ENCODE measurements at places on chromosomes 16 and 17.

DNA sequence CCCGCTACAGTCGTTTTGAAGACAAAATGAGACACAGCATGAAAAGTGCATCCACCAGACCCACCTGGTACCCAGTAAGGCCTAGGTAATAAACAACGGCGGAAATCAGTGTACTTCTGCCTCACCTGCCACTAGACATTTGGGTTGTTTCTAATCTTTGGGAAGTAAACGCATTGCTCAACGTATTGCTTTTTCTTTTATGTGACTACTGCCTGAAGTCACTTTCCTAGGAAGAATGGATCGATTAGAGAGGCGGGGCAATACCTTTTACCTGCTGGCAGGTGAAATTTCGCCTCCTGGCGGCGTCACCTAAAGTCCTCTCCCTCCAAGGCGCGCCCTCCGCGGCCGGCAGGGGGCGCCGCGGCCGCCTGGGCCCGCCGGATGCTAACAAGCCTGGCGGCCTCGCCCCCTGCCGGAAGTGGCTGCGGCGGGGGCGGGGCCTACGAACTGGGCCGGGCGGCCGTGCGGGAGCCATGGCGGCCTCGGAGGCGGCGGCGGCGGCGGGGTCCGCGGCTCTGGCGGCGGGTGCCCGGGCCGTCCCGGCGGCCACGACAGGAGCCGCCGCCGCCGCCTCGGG is at the start of gene ATMIN:
Gene ATMIN, plus strand, starts transcription at position 445 of the 577 bp plus-strand sequence. Its CDS starts 29 bp downstream, at position 474.
- peaks cover 19% of the 10 kb centered on the region for H3K4me1 ChIP-seq
- peak; percentile 92 for DNase-seq
- H3K27ac ChIP-seq, result peak within 1 kb of the TSS; percentile 80
- H3K36me3 ChIP-seq, result peaks cover 17% of the 10 kb centered on the region
- no peaks in the 10 kb centered on the region for H3K27me3 ChIP-seq

DNA sequence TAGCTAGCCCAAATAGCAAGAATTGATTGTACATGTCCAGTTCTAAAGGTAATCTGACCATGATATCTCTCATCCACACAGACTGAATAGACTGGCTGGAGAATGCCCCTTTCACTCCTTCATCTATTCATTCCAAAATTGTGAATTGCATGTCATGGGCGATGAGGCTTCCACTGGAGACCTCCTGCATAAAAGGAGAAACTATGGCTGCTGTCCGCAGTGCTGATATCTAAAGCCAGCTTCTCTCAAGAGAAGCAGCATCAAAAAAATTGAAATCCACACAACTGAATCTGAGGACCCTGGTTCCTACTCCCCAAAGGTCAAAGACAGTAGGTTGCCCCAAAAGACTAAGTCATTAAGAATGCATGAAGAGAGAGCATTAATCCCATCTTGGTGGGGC is 7.9 kb upstream of the SCNN1G start:
- H3K27me3 ChIP-seq, result peaks cover 14% of the 10 kb centered on the region
- no peak for DNase-seq
- no peak overlapping the region for H3K4me3 ChIP-seq

DNA sequence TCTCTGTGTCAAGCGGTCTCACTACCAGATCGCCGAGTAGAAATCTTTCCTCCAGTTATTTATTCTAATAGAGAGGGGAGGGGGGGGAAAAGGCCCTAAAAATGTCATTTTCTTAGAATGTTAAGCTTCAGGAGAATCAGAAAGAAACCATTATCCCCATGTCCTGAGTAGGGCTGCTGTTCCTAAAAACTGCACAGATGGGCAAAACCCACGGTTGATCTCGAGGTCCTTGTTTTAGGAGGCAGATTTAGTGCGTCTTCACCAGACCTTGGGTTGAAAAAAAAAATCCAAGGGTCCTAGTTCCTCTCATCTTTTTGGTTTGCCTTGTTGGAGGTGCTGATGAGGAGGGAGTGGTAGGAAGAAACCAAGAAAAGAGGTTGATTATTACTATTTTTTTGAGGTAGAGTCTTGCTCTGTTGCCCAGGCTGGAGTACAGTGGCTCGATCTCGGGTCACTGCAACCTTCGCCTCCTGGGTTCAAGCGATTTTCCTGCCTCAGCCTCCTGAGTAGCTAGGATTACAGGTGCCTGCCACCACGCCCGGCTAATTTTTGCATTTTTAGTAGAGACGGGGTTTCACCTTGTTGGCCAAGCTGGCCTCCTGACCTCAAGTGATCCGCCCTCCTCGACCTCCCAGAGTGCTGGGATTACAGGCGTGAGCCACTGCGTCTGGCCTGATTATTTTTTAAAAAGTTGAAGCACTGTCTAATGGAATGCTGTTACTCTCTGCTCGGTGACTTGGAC is 1.4 kb downstream of the CBFB start:
- no peaks in the 10 kb centered on the region for H3K27me3 ChIP-seq
- H3K36me3 ChIP-seq, result no peaks in the 10 kb centered on the region
- H3K4me3 ChIP-seq, result peak overlapping the region; percentile 99
- H3K4me1 ChIP-seq, result peaks cover 33% of the 10 kb centered on the region
- DNase-seq, result no peak

- H3K4me1 ChIP-seq, result peaks cover 40% of the 10 kb centered on the region
- H3K27ac ChIP-seq, result no peak overlapping the region
- no peaks in the 10 kb centered on the region for H3K27me3 ChIP-seq
- H3K36me3 ChIP-seq, result peaks cover 7% of the 10 kb centered on the region
- no peak overlapping the region for H3K4me3 ChIP-seq
- no peak for DNase-seq
These were observed 37.6 kb downstream of the NXPH3 start for GRCh38 chr17:49613182-49613800.

- no peak for DNase-seq
- no peak overlapping the region for H3K27ac ChIP-seq
- H3K36me3 ChIP-seq, result no peaks in the 10 kb centered on the region
These were observed 31.4 kb downstream of the MYO15A start for GRCh38 chr17:18139949-18140348.

DNA sequence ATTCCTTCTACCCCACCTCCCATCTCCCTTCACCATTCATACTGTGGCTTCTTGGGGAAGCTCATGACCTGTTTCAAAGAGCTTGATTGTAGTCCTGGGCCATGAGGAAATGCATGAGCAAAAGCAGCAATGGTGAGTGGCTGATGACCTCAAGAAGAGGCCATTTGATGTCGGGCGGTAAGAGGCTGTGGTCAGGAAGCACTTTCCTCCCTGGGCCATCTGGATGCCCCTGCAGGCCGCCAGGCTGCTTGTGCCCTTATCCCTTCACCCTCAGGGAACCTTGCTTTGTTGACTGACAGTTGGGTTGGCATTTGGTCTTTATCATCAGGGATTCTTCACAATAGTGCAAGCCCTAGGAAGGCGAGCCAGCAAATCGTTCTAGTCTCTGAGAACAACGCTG is 78.3 kb upstream of the TBX2 start:
- no peak overlapping the region for H3K27ac ChIP-seq
- H3K36me3 ChIP-seq, result no peaks in the 10 kb centered on the region
- DNase-seq, result no peak
- H3K4me3 ChIP-seq, result no peak overlapping the region
- H3K4me1 ChIP-seq, result no peaks in the 10 kb centered on the region

DNA sequence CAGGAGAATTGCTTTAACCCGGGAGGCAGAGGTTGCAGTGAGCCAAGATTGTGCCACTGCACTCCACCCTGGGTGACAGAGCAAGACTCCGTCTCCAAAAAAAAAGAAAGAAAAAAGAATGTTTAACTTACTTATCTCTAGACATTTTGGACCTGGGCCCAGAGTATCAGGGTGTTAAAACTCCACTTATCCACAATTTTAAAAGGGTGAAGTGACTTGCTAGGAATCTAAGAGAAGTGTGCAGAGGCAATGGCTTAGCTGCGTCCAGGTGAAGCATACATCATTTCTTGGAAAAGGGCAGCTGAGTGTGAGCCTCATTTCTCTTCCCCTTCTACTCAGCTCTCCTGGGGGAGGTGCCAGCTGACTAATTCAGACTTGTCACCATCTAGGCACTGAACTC is 25.1 kb downstream of the ALDH3A2 start:
- no peaks in the 10 kb centered on the region for H3K27me3 ChIP-seq
- H3K4me1 ChIP-seq, result peaks cover 24% of the 10 kb centered on the region
- no peak for DNase-seq
- H3K4me3 ChIP-seq, result no peak overlapping the region

DNA sequence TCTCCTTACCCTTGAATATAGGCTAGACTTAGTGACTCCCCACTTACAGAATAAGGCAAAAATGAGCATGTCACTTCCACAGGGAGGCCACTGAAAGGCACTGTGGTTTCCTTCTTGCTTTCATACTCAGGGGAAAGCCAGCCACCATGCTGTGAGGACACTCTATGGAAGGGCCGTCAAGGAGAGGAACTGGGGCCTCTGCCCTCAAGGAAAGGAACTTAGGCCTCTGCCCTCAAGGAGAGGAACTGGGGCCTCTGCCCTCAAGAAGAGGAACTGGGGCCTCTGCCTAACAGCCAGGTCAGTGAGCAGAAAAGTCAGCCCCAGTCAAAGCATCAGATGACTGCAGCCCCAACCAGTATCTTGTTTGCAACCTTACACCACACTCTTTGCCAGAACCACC is 30.1 kb downstream of the VPS35 start:
- no peak overlapping the region for H3K27ac ChIP-seq
- no peak overlapping the region for H3K4me3 ChIP-seq
- DNase-seq, result no peak

- H3K27ac ChIP-seq, result no peak overlapping the region
- DNase-seq, result no peak
- no peak overlapping the region for H3K4me3 ChIP-seq
- no peaks in the 10 kb centered on the region for H3K36me3 ChIP-seq
These were observed 17.4 kb downstream of the NGFR start for GRCh38 chr17:49512296-49513043.

GRCh38 chr17:60325730-60326524 is 66.0 kb downstream of the USP32 start:
- H3K27me3 ChIP-seq, result no peaks in the 10 kb centered on the region
- H3K4me1 ChIP-seq, result peaks cover 21% of the 10 kb centered on the region
- no peaks in the 10 kb centered on the region for H3K36me3 ChIP-seq
- DNase-seq, result no peak

DNA sequence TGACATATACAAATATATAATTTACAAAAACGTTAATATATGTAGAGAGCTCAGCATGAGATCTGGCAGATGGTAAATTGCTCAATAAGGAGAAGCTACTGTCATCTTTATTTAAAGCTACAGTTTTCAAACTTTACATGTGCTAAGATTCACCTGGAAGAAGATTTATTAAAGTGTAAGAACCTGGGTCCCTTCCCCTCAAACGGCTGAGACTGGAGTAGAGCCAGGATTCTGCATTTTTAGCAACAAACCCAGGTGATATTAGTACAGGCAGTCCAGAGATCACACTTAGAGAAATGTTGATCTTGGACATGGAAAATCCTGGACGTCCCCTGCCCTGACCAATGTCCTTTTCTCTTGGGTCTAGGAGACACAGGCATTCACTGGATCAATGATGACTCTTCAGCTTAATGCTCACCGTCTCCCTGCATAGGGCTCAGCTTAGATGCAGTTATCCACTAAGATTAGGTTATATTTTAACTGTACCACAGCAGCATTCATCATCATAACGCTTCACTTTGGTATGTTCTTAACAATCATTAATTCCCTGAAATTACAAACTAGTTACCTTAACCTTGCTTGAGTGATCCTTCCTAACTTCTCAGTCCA is 20.4 kb downstream of the CDR2 start:
- no peak for DNase-seq
- H3K27ac ChIP-seq, result no peak overlapping the region
- no peaks in the 10 kb centered on the region for H3K27me3 ChIP-seq
- no peak overlapping the region for H3K4me3 ChIP-seq

DNA sequence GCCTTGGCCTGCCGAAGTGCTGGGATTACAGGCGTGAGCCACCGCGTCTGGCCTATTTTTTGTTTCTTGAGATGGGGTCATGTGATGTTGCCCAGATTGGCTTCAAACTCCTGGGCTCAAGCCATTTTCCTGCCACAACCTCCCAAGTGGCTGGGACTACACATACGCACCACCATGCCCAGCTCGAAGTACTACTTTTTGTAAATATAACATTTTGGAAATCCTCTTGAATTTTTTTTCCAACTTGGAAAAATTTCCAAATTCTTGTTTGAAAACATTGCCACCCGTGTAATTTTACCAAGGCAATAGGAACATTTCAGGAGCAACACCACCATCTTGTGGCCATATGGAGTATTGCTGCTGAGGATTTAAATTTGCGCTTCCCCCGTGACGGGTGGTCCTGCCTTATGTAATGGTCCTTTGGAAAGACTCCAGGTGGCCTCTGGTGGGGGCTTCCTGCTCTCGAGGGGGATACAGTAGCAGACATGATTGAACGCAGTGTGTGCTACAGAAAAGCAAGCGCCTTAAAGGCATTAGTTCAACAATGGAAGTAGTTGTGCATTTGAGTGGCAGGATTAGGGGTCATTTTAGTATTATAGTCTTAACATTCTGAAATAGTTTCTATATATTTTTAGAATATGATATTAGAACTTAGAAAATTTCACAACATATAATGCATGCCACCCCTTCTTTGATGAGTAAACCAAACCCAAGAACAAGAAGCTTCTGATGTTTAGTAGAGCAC is 8.0 kb downstream of the FLYWCH1 start:
- H3K4me1 ChIP-seq, result peaks cover 12% of the 10 kb centered on the region
- no peaks in the 10 kb centered on the region for H3K36me3 ChIP-seq
- peak; percentile 76 for DNase-seq
- H3K27me3 ChIP-seq, result no peaks in the 10 kb centered on the region
- H3K27ac ChIP-seq, result peak overlapping the region; percentile 57

DNA sequence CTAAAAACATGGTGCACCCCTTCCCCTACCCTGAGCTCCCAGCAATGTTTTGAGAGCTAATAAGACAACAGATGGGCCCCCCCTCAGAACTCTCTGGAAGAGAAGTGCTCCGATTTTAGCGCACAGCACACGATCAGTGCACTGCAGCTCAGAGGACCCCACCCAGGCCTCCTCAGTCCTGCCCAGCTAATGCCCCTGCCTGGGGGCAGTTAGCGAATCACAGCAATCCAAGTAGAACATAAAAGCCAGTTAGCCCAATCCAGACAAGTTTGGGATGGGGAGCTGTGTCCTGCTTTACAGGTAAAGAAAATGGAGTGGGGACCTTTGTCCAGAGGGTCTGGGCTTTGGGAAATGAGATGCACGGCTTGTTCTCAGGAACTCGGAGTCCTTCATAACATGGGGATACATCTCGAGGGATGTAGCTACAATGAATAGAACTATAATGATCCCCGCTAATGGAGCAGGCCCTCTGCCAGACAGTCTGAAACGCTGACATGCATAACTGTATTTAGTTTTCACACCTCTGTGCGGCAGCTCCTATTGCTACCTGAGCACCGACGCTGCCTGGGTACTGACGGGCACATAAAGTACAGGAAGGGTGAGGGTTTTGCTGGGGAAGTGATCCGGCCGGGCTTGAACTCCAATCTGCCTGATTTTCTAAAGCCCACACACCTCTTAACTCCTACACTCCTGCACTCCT is 29.7 kb upstream of the CDC42EP4 start:
- H3K27ac ChIP-seq, result no peak overlapping the region
- no peak for DNase-seq
- peaks cover 3% of the 10 kb centered on the region for H3K4me1 ChIP-seq
- H3K27me3 ChIP-seq, result peaks cover 10% of the 10 kb centered on the region

DNA sequence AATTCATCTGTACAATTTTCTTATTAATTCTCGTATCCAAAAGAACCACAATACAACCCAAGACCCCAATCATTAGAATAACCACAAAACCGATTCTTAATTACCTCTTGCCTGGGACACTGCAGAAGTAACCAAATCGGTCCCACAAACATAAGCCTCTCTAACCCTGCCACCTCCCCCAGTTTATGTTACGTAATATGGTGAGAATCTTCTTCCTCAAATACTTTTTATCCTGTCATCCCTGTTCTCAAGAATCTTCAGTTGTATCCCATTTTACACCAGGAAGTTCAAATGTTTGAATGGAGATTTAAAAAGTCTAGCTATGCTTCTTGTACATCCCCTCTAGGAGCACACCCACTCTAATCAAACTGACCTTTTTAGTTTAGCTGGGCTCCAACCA is 269.3 kb upstream of the TBX2 start:
- no peak for DNase-seq
- H3K27me3 ChIP-seq, result no peaks in the 10 kb centered on the region
- H3K4me1 ChIP-seq, result no peaks in the 10 kb centered on the region
- H3K27ac ChIP-seq, result no peak overlapping the region
- no peaks in the 10 kb centered on the region for H3K36me3 ChIP-seq
